Nucleus accumbens (tissue), 56 donors: ENCODE measurements at places on chromosomes 2 and 18.

DNA sequence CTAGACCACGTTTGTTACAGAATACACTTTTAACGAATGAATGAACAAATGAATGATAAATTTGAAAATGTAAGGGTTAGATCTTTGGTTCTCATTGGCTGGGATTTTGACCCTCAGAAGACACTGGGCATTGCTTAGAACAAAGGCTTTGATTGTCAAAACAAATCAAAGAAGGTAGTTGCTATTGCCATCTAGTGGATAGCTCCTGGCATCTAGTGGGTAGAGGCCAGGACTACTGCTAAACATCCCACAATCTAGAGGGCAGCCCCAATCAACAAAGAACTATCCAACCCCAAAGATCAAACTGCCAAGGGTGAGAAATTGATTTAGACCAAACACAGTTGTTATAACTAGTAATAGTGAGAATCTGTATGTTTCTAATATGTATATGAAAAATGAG lies 552.3 kb downstream of the KCNJ3 start:
- DNase-seq = no peak

DNA sequence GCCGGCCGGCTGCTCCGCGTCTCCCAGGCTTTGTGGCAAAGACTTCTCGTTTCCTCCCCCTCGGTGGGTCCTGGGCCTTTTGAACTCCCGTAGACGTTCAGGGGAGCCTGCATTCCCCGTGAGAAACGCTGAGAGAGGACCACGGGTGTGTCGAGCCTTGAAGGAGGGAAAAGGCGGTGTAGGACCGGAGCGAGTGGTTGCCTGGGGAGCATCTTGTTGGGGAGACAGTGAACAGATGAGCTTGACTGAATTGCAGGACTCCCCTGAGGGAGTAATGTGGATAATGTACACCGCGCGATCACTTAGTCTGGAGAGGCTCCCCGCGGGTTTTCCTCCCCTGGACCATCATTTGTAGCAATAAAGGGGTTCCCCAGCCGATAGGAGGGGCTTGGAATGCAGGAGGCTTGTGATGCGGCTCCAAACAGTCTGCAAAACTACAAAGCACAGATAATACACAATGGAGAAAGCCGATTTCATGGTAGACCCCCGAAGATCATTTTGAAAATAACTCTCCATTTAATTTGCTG lies 769 bp downstream of the ALMS1 start:
- DNase-seq = no peak

- DNase-seq = no peak
Observed at GRCh38 chr2:120018549-120018948, 5.7 kb downstream of the EPB41L5 start.

GRCh38 chr2:113072584-113072983 lies 4.8 kb downstream of the IL1F10 start:
- no peak for DNase-seq

DNA sequence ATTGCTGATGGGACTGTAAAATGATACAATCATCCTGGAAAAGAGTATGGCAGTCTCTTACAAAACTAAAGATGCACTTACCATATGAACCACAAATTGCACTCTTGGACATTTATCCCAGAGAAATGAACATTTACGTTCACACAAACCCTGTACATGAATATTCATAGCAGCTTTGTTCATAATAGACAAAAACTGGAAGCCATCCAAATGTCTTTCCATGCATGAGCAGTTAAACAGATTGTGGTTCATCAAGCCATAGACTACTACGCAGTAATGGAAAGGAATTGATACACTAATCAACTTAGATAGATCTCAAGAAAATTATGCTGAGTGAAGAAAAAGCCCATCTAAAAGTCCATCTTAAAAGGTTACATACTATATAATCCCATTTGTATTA lies 156.1 kb upstream of the SLC39A10 start:
- DNase-seq = no peak

GRCh38 chr2:185393091-185393490 lies 345.5 kb upstream of the FSIP2 start:
- no peak for DNase-seq

GRCh38 chr2:64540615-64541014 lies 16.5 kb downstream of the AFTPH start:
- DNase-seq = no peak

- no peak for DNase-seq
Observed at GRCh38 chr2:105681927-105682326, 62.8 kb upstream of the NCK2 start.

- DNase-seq = no peak
Observed at GRCh38 chr2:240988146-240988545, 10.3 kb upstream of the SNED1 start.

- no peak for DNase-seq
Observed at GRCh38 chr2:230435431-230435830, 19.4 kb downstream of the SP100 start.

- DNase-seq = no peak
Observed at GRCh38 chr2:3451926-3452671, 67.2 kb downstream of the ADI1 start.
